ENCODE measurements at places on chromosomes 7 and 10.

- no peak for DNase-seq
These were observed 23.4 kb downstream of the ELFN1 start for GRCh38 chr7:1693419-1693990.

- DNase-seq, result no peak
These were observed 9.8 kb downstream of the NOD1 start for GRCh38 chr7:30468791-30469190.

GRCh38 chr7:43737467-43738127 is 8.3 kb upstream of the COA1 start:
- DNase-seq, result no peak

- no peak for DNase-seq
These were observed 99.7 kb downstream of the CSTF2T start for GRCh38 chr10:51599647-51600046.

- DNase-seq, result no peak
These were observed 216.8 kb downstream of the RPS24 start for GRCh38 chr10:78250313-78251015.

- no peak for DNase-seq
These were observed 10.3 kb downstream of the JAKMIP3 start for GRCh38 chr10:132075909-132076577.

- no peak for DNase-seq
These were observed 18.4 kb upstream of the GIMAP8 start for GRCh38 chr7:150431839-150432658.

DNA sequence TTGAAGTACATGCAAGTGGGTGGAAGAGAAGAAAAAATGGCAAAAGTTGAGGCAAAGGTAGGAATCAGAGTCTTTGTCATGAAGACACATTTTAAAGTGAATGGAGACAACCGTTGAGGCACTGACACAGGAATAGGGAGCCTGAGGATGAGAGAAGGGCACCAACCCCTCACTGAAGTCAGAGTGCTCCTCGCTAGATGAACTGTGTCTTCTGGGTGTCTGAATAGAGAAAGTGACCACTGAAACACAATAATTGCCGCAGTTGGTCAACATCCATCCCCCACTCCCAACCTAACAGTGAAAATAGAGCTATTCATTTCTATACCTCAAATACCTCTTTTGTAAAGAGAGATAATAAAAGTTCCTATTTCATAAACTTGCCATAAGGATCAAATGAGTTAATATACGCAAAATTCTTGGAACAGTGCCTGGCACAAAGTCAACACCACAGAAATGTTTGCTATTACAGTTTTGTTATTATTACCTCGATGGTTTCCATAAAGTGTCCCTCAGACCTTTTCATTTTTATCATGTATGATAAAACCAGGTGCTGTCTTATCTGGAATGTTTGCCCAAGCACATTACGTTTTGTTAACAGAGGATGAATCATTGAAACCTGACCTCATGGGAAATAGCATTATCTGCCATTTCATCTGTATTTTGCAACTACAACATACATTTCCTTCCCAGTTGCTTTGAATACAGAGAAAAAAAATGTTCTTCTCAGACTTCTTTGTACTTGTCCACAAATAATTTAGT is 61.8 kb upstream of the SP4 start:
- DNase-seq, result no peak

- DNase-seq, result no peak
These were observed 1044.8 kb downstream of the CNTNAP2 start for GRCh38 chr7:147161405-147161804.

DNA sequence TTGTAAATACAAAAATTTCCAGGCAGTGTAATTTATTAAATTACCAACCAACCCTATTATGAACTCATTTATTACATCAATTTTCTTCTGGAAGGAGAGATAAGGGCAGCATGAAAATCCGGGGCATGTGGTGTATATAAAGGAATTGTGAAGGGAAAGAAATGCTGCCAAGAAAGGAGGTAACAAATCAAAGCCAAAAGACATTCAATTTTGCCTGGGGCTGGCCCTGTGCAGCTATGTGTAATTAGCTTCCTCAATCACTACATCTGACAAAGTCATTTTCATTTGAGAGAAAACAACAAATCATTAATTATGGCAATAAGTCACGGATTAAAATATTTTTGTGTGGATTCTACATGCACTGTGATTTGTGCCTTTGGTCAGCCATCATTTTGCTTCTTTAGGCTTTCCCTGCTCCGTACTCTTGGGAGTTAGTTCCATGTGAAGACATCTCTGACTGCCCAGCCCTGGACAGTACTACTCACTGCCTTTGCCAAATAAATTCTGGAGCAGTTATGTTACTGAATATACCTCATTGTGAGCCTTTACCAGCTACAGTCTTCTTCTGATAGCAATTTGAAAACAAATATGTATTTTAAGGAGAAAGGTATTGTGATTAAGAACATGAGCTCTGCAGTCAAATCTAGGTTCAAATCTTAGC is 191.7 kb downstream of the RELN start:
- DNase-seq, result no peak

DNA sequence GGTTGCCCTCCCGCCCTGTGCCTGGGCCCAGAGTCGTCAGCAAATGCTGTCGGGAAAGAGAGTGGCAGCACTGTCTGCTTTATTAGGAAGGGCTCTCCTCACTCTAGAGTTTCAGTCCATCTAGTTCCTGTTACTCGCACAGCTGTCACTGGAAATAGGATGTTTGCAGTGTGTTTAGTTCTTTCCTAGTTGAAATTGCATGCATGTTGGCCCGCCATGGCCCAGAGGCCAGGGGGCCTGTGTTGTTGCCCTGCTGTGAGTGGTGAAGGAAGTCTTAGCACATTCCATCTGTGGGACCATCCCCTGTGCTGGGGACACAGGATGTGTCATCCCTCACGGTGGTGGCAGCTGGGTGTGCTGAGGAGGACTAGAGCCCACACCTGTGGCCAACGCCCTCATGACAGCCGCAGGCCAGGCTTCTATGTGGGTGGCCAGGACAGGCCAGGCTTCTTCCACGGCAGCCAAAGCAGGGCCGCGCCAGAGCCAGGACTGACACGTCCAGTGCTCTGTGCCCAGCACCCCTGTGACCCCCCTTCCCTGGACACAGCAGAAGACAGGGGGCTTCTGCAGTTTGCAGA is 45.4 kb downstream of the ZNF467 start:
- no peak for DNase-seq

DNA sequence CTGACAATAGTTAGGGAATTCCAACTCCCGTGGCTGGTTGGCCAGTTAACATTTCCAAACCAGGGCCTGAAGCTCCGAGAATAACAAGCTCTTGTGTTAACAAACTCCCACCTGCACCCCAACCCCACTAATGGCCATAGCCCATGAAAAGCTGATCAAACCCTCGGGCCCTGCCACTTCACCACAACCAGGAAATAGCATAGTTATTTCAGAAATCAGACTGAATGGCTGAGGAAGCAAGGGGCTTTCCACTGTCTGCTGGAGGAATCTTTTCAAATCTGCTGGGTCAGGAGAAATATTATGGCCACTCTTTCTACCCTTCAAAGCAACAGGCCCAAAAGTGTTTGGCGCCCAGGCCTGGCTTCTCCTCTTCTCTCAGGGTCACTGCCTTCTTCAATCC is 145.6 kb downstream of the GLCCI1 start:
- no peak for DNase-seq

DNA sequence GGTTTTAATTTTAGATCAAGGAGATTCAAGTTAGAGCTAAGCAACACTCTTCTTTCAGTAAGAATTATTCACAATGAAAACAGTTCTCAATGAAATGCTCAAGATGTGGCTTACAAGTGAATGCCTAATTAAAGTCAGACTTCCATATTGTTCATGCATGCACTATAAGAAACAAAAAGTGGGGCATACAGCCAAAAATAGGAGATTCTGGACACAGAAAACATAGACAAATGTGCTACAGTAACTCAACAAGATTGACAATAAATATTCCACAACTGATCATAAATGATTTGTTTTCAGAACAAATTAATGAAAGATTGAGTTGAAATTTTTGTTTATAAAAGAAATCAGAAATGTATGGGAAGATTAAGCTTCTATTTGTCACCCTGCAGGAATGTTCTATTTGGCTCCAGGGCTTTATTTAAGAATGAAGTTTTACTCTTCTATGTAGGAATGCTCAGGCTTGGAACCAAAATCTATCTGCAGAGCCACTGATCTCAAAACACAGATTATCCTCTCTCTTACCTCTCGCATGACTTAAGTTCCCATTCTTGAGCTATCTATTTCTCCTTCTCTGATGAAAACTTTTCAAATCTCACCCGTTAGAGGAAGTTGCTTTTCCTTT is 89.0 kb upstream of the PIP4K2A start:
- no peak for DNase-seq

DNA sequence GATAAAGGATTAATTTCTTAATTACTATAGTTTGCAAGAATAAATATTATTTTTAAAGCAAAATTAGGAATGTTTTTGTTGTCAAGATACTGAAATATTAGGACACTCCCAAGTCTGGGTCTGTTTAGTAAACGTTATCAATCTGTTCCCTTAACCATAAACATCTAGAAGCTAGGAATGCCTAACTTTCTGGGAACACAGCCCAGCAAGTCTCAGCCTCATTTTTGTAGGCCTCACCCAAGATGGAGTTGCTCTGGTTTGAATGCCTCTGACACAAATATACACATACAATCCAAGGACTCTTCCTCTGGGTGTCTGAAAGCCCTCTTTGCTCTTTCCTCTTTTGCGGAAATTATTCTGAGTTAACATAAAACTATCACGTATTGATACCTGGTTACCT is 487.4 kb upstream of the CELF2 start:
- DNase-seq, result no peak

DNA sequence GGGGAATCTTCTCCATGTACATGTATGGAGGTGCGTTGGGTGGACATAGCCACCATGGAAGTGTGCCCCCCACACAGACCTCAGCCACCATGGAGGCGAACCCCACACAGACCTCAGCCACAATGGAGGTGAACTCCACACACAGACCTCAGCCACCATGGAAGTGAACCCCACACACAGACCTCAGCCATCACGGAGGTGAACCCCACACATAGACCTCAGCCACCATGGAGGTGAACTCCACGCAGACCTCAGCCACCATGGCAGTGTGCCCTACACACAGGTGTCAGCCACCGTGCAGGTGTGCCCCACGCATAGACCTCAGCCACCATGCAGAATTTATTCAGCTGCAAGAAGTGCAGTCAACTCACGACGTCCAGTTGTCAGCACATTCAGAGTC is 339.7 kb downstream of the ACTR3B start:
- DNase-seq, result no peak

DNA sequence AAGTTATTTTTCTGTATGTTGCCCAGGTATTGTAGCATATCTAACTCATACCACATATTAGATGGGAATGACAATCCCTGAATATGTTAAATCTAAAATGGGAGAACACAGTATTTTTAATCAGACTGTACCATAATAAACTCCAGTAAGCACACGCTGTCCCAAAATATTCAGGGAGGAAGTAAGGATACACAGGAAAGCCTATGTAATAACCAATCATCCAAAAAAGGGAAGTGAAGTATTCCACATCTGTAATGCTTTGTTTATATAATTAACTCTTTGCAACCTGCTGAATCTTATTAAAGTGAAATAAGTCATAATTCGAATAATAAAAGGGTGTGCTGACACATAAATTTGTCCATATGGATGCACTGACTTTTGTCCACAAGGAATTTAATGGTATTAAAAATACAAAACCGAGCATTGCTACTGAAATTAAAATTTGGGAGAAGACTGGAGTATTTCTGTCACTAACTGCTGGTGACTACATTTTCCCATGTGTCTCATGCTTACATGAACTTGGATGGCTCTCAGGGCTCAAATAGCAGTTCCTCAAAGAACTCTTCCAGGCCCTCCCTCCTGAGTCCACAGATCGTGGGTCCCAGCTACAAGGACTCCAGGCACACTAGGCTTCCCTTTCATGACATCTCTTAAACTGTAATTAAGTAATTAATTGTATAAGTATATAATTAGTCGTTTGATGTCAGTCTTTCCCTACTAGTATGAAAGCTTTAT is 120.6 kb downstream of the NEBL start:
- DNase-seq, result no peak

- DNase-seq, result no peak
These were observed 97.0 kb downstream of the HGF start for GRCh38 chr7:81672872-81673271.

- no peak for DNase-seq
These were observed 114.2 kb downstream of the PRKAG2 start for GRCh38 chr7:151762583-151763245.

DNA sequence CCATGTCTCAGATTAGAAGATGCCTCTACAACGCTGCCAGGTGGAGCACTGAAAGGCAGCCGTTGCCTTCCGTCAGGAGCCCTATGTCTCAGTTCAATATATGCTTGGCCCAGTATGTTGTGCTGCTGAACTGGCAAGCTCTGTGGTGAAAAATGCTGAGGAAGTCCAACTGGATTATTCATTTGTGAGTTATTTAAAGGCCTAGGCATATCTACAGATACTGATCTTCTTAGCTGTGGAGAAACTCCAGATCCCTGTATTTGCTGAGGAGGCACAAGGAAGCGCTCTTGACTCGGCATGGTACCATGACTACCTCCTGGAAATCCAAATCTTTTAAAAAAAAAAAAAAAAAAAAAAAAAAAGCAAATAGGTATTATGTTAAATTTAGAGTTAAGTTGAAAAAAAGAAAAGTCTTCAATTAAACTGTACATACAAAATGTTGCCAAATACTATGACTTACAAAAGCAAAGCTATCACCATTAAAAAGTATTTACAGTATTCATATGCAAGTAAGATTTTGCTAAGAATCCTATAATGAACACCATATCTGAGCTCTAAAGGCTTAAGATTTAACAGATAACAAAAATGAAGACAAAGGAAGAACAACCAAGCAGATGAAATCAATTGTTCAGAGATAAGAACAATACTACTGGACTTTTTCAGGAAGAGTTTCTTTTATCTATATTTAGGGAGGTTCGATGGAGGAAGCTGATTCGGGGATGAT is 152.4 kb downstream of the GALNT11 start:
- DNase-seq, result no peak

- no peak for DNase-seq
These were observed 47.9 kb upstream of the MRLN start for GRCh38 chr10:59801171-59801570.

DNA sequence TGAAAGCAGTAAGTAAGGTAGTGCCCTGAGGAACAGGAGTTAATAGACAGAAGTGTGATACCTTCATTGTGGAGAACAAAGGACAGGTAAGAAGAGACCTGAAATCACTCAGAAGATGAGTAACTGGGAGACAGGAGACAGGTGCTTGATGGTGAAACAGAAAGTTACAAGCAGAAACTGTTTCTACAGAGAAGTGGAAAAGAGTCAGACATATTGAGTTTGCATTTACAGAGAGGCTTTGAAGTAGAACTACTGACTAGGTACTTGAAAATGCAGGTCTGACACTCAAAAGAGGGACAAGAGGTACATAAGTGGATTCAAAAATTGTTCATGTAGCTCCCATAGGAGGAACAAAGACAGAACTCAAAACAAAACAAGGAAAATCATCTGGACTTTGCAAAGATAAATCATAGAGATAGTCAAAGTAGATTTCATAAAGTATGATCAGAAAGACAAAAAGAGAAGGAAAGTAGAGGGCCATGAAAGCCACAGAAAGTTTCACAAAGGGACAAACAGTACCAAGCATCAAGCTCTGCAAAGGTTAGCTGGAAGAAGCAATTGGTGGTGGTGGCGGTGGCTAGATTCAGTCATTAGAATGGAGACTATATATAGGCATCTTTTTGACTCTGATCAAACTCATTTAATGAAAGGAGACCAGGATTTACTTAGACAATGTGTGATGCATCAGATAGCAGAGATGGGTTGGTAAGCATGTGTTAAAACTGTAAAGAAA is 198.4 kb downstream of the PCLO start:
- DNase-seq, result no peak

GRCh38 chr10:31102421-31102820 is 70.8 kb upstream of the ZNF438 start:
- no peak for DNase-seq
